ENCODE measurements at places on chromosomes 7 and 10.

DNA sequence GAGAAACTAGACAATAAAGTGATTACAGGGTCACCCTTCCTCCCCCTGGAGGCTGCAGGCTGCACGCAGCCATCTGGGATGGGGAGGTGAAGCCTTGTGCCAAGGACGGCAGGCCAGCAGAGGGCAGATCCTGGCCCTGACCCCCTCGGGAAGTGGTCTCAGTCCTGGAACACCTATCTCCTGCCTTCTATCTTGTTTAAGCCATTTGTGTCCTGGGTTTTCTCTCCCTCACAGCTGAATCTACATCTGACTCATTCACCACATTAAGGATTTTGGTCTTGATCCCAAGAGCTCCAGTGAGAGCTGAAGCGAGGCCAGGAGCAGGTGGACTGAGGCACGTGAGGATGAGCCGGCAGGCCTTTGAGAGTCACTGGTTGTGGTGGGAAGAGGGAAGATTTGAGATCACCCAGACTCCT lies 16.4 kb upstream of the PARP12 start:
- peak; percentile 46 for DNase-seq

- DNase-seq, result peak; percentile 60
These were observed 89.6 kb downstream of the PPP1R17 start for GRCh38 chr7:31776616-31777015.

DNA sequence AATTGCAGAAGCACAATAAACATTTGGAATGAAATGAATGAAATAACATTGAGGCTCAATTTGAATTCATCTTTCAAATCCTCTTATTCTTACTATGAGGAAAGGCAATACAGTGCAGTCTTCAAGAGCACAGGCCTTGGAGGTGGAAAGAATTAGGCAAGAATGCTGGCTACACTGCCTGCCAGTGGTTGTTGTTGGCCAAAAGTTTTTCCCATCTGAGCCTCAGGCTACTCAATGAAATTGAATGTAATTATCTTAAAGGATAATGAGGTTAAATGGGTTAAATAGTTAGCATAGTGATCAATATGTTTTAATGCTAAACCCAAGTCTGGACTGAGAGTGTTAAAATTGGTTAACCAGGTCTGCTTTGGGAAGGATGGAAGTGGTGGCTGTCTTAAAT lies 140.9 kb downstream of the MBL2 start:
- DNase-seq, result no peak

DNA sequence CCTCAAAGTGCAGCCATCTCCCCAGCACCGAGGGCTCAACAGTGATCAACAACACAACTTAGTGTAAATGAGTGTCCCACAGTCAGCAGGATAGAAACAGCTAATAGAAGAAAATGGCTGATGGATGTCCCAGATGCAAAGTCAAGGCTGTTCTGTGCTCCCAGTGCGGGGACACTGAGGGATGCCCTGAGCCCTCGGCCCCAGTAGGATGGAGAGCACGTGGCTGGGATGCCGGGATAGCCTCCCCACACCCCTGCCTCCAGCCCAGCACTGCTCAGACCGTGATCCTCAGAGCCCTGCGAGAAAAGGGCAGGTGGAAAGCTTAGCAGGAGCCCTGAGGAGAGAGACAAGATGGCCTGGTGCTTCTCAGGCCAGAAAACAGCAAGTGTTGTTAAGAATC lies 243.9 kb upstream of the TCERG1L start:
- DNase-seq, result no peak

DNA sequence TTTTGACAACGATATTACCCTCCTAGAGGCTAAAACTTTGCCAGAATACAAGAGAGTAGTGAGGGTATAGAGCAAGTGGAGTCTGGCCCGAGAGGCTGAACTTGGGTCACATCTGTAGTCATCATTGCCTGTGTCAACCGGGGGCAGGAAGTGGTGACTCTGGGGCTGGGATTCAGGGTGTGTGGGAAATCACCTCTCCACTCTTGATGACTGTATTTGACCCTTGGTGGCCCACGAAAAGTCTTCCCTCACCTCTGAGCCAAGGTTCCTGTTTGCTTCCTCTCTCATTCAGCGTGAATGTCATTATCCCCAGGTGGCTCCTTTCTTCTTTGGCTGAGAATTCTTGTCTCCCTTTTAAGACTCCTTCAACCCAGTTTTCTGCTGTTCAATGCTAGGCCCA lies 240.4 kb downstream of the ABCA13 start:
- DNase-seq, result no peak

DNA sequence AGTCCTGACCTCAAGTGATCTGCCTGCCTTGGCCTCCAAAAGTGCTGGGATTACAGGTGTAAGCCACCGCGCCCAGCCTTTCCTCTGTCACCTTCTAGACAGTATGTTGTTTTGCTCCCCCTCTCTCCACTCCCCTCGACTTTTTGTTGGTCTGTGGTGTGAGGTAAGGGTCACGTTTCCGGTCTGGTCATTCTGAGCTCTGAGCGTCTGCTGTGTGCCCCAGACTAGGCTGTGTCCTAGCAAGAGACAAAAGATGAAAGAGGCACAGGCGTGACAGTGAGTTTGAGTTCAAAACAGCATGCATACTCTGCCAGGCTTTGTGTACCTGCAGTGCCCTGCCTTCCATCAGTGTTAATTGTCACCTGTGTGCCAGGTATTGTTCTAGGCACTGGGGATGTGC lies 87.4 kb upstream of the PPIF start:
- no peak for DNase-seq

DNA sequence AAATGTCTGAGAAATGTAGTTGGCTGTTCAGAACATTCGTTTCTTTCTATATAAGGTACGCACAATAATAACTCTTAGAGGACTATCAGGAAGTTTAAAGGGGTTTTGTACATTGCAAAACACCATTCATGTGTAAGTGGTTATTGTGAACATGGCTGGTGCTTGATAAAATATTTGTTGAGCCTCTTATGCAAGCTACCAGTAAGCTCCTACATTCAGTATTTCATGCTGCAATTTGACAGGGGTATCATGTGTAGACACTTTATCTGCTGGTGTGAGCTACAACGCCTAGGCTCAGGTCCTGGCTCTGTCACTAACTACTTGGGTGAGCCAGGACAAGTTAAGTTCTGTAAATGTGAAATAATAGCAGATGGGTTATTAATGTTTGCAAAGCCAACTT lies 75.5 kb downstream of the MAP3K8 start:
- no peak for DNase-seq

DNA sequence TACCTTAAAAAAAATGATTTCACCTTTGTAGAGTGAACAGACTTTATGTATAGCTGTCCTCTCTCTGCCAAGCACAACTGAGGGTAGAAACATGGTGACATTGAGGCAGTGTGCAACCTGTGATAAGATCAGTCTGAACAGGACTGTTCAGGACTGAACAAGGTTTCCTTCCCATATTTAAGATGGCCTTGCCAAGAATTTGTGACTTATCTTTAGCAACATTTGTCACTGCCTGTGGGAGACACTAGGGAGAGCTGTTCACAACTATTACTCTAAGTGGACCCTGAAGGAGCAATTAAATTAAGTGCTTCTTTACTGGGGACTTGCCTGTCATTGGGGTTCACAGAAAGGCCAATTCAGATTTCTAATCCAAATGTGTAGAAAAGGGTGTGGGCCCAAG lies 6.7 kb downstream of the OR13A1 start:
- DNase-seq, result peak; percentile 3

All from mammary epithelial cell (primary cell).